SK-N-SH treated with all-trans-retinoic acid at 6 μM for 48 hours (cell line): ENCODE measurements at places on chromosomes 2 and 18.

DNA sequence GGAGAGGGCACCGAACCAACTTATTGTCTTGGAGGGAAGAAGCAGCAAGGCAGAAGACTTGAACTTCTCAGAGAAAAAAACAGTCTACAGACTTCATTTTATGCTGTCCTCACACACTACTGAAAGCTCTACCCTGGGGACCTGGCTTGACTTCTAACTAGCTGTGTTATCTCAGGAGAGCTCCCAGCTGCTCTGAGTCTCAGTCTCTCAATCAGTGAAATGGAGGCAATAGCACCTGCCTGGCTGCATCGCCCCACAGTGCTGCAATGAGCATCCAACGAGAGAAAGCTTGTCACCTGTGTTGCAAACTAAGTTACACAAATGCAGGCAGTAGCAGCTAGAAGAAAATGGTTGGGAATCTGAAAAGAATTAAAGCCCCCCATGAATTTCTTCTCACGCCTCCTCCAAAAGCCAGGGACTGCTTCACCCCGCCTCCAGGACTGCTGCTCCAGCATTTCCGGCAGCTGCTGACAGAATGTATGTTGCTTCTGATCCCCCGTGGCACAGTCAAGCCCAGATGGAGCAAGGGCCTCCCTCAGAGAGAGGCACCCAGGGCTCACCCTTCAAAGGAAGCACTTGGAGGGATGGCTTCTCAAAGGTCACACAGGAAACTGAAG is 116.3 kb downstream of the BCL11A start:
- no peak for ATAC-seq

DNA sequence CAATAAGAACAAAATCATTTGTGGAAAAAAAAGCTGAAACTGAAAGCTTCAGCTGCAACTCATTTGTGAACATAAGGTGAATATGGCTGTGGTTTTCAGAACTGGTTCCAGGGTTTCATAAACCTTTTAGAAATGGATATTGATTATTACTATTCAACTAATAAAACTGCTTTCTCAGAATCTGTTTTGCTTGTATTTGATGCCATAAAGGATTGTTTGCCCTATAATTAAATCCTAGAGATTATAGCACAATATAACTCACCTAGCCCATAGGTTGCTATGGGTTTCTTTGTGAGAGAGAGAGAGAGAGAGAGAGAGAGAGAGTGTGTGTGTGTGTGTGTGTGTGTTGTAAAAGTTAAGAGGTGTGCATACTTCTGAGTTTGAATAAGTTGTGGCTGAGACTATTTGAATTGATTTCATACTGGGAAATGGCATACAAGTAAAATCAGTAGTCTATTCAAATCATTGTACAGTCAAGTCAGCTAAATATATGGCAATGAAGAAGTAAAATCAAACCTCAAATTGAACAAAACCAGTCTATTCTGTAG is 339.2 kb downstream of the ARHGAP15 start:
- no peak for ATAC-seq

GRCh38 chr2:21580391-21580790 is 456.6 kb downstream of the TDRD15 start:
- ATAC-seq, result no peak

DNA sequence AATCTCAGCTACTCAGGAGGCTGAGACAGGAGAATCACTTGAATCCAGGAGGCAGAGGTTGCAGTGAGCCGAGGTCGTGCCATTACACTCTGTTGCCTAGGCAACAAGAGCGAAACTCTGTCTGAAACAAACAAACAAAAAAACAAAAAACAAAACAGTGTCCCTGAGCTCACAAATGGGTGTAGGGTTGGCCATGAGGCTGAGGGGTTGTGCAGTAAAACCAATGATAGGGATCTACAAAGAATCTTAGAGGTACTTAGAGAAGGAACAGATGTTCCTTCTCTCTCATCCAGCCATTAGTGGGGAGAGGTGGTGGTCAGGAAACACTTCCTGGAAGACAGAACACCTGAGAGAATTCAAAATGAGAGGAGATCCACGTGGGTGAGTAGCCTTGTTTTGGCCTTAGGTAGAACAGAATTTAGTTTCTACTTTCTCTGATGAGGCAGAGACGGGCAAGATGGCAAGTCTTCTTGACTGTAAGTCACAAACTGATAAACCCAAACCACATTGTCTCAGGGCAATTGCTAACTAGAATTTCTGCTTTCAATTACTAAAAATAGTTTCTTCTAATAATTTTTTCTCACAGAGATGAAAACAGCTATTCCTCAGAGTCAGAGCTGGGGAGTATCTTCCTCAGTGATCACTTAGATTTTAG is 61.5 kb upstream of the PPM1B start:
- no peak for ATAC-seq

DNA sequence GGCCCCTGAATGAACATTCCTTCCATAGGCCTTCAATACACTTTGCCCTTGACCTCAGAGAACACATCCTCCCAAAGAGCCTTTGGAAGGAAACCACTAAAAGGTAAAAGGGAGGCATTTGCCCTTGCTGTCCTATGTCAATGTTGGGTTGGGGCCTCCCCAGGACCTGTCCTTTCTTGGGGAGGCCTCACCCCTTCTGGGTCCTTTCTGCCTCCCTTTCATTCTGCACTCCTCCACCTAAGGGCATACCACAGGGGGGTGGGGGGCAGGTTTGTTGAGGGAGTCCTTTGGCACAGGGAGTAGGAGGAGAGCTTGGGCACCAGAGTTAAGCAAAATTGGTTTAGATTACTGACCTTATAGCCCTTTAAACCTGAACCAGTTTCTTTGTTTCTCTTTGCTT is 32.5 kb upstream of the ATP6V1B1 start:
- ATAC-seq, result no peak

DNA sequence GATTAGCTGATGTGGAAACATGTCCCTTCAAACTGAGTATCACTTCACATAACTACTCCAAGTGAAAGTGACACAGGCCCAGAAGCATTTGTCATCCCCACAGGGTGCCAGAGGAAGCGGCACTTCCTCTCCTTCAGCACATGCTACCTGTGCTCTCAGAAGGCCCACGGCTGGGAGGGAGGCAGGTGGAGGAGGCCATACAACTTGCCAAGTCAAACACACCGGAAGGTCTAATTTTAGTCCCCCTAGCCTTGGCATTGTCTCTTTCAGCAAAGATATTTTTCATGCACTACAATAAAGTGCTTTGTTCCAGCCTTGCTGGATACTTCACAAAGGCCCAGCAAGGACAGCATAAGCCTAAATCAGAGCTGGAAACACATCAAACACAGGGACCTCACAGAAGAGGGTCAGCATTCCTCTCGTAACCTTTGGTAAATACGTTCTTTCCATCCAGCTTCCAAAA is 38.0 kb downstream of the VSNL1 start:
- no peak for ATAC-seq

DNA sequence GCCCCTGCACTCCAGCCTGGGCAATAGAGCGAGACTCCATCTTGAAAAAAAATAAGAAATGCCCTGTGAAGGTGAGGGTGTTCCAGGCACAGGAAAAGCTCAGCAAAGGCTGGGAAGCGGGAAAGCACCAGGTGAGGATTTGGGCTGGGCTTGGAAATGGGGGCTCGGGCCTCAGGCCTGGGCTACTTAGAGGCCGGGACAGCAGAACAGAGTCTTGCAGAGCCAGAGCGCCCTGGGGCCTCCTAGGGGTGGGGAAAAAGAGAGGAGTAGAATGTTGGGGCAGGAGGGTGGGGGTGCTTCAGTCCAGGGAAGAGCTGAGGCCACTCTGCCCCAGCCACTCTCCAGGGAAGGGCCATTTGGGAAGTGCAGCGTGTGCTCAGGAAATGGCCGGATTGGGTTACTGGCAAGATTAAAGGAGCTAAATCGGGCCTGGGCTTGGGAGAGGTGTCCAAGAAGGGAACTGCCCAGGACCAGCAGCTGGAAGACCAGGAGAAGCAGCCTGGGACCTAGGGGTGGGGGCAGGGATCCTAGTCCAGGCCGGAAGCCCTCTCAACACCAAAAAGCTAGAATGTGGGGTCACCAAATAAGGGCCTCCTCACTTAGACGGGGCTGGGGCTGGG is 13.8 kb upstream of the DES start:
- ATAC-seq, result no peak

GRCh38 chr2:176111846-176112374 is 4.7 kb upstream of the HOXD10 start:
- no peak; the same call in 2 of the 3 replicates for ATAC-seq

- peak; percentile 80 for ATAC-seq
Measured at GRCh38 chr2:217652761-217653639, 349.8 kb downstream of the TNS1 start.

DNA sequence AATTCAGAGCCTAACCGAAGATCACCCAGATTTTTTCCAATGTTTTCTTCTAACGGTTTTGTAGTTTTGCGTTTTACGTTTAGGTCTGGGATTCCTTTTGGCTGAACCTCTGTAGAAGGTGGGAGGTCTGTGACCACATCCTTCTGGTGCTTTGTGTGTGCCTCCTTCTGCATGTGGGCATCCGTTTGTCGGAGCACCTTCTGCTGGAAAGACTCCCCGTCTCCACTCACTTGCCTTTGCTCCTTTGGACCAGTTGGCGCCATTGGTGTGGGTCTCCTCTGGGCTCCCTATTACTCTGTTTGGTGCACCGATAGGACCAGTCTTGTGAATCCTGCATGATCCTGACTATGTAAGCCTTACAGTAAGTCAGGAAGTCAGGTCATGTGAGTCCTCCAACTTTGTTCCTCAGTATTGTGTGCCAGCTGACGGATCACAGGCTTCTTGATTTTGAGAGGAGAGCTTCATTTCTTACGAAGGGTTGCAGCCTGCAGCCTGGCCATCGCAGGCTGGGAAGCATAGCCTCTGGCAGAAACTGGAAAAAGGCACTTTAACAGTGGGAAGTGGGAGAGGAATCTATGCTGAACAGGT is 13.6 kb downstream of the AQP12A start:
- ATAC-seq, result no peak

DNA sequence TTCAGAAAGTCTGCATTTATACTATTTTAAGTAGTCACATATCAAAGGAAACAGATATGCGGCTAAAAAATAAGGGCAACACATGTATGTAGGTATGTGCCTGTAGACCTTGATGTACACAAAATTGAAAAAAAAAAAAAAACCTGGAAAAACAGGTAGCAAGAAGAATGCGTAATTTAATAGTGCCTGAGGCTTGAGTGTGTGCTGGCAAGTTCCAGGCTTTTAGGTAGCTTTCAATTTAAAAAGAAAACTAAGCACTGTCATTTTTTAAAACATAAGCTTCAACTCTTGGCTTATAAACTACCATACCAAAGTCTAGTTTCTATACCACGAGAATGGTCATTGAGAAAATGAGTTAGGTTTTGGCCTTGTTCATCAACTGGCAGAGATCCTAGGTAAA is 72.3 kb downstream of the OTX1 start:
- ATAC-seq, result no peak

DNA sequence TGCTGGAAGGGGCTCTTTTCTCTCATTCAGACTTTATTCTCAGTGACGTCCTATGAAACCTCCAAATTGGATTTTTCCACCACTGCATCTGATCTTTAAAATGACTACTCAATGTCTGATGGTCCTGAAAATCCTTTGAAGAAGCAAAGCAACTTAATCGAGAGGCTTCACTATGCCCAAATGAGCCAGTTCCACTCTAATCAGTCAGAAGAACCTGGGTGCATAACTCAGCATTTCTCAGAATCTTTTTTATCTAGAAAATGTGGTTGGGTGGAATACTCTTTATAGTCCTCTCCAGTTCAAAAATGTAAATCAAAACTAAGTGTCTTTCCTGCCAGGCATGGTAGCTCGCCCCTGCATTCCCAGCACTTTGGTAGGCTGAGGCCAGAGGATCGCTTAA is 60.7 kb downstream of the PRELID3A start:
- ATAC-seq, result no peak

DNA sequence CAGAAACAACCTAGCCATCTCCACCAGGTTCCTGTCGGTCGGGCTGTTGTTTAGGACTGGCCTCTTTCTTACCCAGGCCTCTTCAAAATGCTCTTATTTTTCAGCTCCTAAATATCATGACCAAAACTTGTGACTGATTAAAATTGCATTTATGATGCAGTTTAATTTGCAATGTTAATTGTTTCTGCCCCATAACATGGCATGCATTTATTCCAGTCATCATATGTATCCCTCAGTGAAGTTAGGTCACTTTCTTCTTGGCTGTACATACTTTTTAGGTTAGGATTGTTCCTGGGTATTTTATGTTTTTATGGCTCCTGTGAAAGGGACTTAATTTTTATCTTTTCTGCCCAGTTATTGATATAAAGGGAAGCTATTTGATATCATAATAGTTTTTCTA is 50.6 kb downstream of the CHRNA1 start:
- no peak for ATAC-seq

DNA sequence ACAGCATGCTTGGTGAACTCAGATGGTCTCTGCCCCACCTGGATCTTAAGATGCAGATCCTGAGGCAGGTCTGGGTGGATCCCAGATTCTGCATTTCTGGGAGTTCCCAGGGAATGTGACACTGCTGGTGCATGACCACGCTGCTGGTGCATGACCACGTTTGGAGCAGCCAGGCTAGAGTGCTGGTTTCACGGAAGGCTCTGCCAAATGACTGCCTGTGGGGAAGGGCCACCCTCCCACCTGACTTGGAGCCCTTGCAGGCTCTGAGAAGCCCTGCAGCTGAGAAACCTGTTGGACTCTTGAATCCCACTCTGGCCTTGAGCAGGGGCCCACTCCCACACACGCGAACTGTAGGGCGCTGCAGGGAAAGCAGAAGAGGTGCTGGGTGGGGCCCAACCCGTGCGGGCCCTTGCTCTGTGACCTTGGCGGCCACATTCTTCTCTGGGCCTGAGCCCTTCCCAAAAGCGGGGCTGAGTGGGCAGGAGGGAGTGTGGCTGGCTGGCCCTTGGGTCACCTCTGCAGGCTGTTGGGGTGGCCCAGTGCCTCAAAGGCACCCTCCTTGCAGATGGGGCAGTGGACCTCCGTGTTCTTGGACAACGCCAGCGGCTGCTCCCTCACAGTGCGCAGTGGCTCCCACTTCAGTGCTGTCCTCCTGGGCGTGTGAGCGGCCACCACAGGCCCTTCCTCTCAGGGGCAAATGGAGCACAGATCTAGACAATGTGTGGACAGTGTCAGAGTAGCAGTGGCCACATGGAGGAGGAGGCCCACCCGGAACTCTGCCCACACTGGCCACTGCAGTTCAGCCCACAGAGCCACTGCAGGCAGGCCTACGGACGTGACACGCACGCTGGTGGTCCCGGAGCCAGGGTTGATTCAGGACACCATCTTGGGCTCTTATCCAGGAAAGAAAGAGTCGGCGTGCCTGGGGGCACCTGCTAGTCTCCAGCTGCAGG is 7.9 kb downstream of the ERFE start:
- no peak for ATAC-seq

GRCh38 chr18:23972453-23972852 is 42.1 kb upstream of the TTC39C start:
- ATAC-seq, result no peak

GRCh38 chr2:46072101-46072820 is 224.9 kb upstream of the EPAS1 start:
- peak; percentile 21; the same call in 2 of the 3 replicates for ATAC-seq

GRCh38 chr2:75053484-75054112 is 95.2 kb downstream of the POLE4 start:
- ATAC-seq, result peak; percentile 96
